Right renal pelvis (tissue), 4 donors: ENCODE measurements at places on chromosomes 6 and 20.
A peak's percentile ranks its signal among the peaks of the same experiment; 100 is the strongest.

DNA sequence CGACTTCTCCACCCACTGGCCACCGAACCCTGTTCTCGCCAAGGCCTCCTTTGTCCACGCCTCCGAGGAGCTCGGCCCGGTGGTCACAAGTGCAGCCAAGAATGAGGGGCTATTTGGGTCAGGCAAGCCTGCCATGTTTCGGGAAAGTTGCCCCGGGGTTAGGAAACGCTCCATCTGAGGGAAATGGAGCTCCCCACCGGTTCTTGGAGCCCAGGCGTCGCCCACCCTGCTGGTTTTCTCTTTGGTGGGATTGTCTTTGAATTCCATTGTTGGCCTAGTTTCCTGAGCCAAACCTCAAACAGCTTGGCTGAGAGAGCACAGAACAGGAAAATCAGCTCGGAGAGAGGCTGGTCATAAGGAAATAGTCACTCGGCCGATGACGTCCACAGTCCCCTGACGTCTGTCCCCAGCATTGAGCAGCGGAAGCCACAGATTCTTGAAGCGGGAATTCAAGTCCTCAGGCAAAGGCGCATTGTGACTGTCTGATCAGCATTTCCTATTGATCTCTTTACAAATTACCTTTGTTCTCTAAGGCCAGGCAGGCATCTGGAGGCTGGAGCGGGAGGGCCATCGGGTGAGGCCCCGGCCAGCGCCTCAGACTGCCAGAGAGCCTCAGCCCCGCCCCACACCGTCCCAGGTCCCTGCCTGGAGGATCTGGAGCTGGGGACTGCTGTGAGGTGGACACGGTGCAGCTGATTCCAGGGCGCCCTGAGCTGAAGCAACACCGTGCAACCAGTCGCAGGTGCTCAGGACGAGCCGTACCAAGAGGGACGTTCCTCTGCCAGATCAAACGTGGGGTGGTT lies 138.6 kb downstream of the DLL1 start:
- DNase-seq, result no peak

GRCh38 chr6:46758960-46759753 lies 12.4 kb downstream of the ANKRD66 start:
- no peak for DNase-seq

- DNase-seq, result peak; percentile 82
Observed at GRCh38 chr6:90216072-90216977, 80.3 kb downstream of the BACH2 start.

DNA sequence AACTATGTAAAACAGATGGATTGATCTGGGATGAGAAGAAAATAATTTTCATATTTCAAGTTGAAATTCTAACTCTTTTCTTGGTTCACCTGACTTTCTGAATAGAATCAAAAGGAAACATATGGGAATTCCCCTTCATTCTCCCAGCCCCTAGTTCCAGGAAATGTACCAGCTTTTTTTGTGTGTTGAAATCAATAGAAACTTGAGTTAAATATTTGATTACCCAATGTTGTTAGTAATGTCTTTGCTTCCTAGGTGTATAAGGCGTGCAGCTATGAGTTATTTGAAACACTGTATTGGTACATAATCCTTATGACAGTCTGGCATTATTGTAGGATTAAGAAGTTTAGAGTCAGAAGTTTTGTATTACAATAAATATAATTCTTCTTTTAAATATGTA lies 21.5 kb downstream of the VNN2 start:
- DNase-seq, result no peak

- DNase-seq, result no peak
Observed at GRCh38 chr20:35106827-35107380, 14.3 kb upstream of the TRPC4AP start.

GRCh38 chr6:113329942-113330635 lies 527.1 kb upstream of the MARCKS start:
- no peak for DNase-seq

DNA sequence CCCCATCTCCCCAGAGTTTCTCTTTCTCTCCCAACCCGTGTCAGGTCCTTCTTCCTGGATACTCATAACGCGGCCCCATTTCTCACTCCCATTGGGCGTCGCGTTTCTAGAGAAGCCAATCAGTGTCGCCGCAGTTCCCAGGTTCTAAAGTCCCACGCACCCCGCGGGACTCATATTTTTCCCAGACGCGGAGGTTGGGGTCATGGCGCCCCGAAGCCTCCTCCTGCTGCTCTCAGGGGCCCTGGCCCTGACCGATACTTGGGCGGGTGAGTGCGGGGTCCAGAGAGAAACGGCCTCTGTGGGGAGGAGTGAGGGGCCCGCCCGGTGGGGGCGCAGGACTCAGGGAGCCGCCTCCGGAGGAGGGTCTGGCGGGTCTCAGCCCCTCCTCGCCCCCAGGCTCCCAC lies at the start of gene HLA-F:
HLA-F (plus strand) TSS at position 173 of the 404 bp plus-strand sequence; CDS start at position 203, 30 bp downstream.
- no peak for DNase-seq

- DNase-seq, result no peak
Observed at GRCh38 chr6:84953111-84953755, 188.8 kb upstream of the TBX18 start.

DNA sequence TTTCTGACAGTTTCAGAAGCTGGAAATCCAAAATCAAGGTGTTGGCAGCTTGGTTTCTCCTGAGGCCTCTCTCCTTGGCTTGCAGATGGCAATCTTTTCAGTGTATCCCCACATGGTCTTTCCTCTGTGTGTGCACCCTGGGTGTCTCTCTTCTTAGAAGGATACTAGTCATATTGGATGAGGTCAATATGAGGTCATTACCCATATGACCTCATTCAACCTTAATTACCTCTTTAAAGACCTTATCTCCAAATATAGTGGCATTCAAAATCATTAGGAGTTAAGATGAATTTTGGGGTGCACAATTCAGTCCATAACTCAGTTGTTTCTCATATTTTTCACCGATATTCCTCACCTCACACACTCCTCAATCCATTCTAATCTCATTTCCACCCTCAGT lies 92.4 kb upstream of the TGM3 start:
- DNase-seq, result no peak

GRCh38 chr6:70336996-70337742 lies 34.3 kb upstream of the COL9A1 start:
- DNase-seq, result no peak

DNA sequence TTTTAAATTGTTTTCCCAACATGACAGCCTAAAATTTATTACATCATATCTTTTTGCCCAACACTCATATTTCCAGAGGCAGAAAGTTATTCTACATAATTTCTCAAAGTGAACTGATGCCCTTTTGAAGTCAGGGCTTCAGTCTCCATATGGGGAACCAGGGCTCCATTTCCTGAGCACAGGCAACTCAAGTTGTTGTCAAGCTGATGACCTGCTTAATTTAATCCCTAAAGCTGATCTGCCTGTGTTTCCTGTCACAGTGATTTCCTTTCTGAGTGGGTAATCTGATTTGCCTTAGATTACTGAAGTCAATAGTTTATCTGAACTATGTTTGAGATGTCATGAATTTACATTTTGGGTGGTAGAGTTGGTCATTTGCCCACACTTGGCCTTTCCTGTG lies 932.1 kb upstream of the MANEA start:
- no peak for DNase-seq

- peak; percentile 77 for DNase-seq
Observed at GRCh38 chr6:42726485-42727086, 4.2 kb upstream of the PRPH2 start.

DNA sequence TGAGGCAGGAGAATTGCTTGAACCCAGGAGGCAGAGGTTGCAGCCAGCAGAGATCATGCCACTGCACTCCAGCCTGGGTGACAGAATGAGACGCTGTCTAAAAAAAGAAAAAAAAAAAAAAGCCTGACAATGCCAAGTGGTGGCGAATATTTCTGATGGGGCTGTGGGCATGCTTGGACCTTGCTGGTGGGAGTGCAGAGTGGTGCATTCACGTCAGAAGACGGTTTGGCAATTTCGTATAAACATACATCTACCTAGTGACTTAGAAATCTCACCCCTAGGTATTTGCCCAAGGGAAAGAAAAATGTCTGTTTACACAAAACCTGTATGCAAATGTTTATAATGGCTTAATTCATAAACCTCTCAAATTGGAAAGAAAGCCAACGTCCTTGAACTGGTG lies 33.6 kb downstream of the CTCFL start:
- DNase-seq, result no peak
